Immature natural killer cell (primary cell): ENCODE measurements at places on chromosomes 11 and 22. TPM values are rescaled to one million over a fixed set of nuclear protein-coding genes. Genes with fewer than 3 reads are reported as not detected.

The BATF2 gene
- not detected for polyA plus RNA-seq

- H3K4me1 ChIP-seq, result peaks cover 49% of the 10 kb centered on the region
- H3K27me3 ChIP-seq, result peaks cover 6% of the 10 kb centered on the region
- H3K4me3 ChIP-seq, result no peak overlapping the region
- no peak for DNase-seq
These were observed 2.8 kb downstream of the PDXP start for GRCh38 chr22:37661160-37661924.

GRCh38 chr11:112789481-112789880, 171.7 kb upstream of the NCAM1 start:
- H3K27me3 ChIP-seq, result peaks cover 4% of the 10 kb centered on the region
- no peak overlapping the region for H3K27ac ChIP-seq
- no peaks in the 10 kb centered on the region for H3K36me3 ChIP-seq
- peaks cover 8% of the 10 kb centered on the region for H3K4me1 ChIP-seq
- H3K4me3 ChIP-seq, result no peak overlapping the region

DNA sequence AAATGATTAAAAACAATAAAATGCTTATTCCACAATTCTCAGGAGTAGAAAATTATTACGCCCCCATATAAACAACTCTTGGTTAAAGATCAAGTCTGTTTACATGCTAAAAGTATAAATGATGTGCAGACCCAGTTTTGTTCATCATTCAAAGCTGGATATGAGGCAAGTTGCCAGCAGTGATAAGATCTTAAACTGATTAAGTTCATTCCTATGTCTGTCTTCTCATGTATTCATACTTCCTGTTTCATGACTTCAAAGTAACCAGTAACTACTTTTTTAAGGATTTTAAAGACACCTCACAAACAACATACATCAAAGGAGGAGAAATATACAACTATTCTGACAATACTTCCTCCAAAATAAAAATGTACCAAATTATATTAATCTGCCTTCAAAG, 55.0 kb upstream of the ARHGAP32 start:
- H3K4me3 ChIP-seq, result no peak overlapping the region
- no peak overlapping the region for H3K27ac ChIP-seq
- no peak for DNase-seq

The OOSP4B gene
- not detected for polyA plus RNA-seq

DNA sequence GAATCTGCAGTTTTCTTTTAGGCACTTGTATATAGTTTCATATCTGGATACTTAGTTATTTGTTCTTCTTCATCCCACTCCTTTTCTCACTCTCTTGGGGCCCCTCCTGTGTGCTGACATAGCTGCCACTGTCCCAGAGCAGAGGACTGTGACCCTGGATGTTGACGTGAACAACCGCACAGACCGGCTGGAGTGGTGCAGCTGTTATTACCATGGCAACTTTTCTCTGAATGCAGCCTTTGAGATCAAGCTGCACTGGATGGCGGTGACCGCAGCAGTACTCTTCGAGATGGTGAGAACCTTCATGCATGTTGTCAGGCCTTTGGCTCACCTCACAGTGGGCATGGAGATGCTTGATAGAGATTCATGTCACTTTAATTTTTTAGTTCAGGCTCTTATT, 50.9 kb upstream of the YWHAH start:
- no peak overlapping the region for H3K4me3 ChIP-seq
- no peak overlapping the region for H3K27ac ChIP-seq
- H3K36me3 ChIP-seq, result peaks cover 38% of the 10 kb centered on the region

The LRRN4CL gene
- not detected for polyA plus RNA-seq

DNA sequence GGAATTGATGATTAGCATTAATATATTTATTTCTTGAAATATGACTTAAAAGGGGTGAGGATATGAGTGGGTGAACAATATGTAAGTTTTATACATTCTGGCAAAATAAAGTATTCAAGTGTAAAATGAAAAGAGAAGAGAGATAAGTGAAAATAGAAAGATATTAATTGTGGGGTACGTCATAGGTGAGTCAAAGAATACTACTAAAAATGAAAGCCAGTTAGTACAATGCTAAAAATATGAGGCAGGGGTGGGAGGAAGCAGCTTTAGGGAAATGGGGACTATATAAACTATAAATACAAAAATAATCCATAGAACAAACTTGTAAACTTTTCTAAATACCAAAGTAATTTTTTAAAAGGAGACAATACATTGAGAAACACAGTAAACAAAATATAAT, 661.4 kb downstream of the CNTN5 start:
- H3K36me3 ChIP-seq, result no peaks in the 10 kb centered on the region
- no peak for DNase-seq
- no peak overlapping the region for H3K4me3 ChIP-seq
- no peak overlapping the region for H3K27ac ChIP-seq
- H3K4me1 ChIP-seq, result no peaks in the 10 kb centered on the region

The F2 gene
- polyA plus RNA-seq, result not detected

GRCh38 chr22:30636226-30637077, 871 bp downstream of the SLC35E4 start:
- peak overlapping the region; percentile 84 for H3K4me3 ChIP-seq
- H3K36me3 ChIP-seq, result peaks cover 4% of the 10 kb centered on the region

DNA sequence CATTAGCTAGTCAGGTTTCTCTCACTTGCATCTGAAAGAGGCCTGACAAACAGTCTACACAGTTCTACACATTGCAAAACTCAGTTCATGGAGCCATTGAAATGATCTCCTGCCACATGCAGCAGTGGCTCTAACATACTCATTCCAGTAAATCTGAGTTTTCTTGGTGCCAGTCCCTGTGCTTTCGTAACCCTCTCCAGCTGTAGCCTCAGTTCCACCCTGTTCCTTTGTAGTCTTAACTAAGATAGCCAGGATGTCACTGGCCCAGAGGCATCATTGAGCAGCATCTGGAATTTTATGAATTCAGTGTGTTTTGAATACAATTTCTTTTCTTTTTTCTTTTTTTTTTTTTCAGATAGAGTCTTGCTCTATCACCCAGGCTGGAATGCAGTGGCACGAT, 37.4 kb upstream of the ZBED5 start:
- H3K27ac ChIP-seq, result no peak overlapping the region
- DNase-seq, result no peak
- no peaks in the 10 kb centered on the region for H3K4me1 ChIP-seq
- no peaks in the 10 kb centered on the region for H3K36me3 ChIP-seq

DNA sequence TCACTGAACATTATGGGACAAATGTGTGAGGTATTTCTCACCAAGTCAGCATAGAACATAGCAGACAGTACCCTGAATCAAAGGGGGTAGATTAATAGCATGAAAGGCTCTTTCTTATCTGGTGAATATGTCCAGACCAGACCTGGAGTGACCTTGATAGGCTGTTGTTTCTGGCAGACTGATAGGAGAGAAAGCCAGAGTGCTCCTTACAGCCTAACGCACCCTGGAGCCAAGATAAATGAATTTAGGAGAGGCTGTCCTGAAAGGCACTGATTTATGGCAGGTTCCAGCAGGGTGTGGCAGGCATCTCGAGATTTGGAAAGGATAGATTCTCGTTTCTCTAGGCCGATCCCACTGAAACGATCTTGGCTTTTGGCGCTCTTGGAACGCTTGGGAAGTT, 204.6 kb downstream of the DBX1 start:
- H3K36me3 ChIP-seq, result no peaks in the 10 kb centered on the region
- H3K27me3 ChIP-seq, result peaks cover 3% of the 10 kb centered on the region
- no peak for DNase-seq
- H3K4me1 ChIP-seq, result peaks cover 9% of the 10 kb centered on the region
- no peak overlapping the region for H3K4me3 ChIP-seq
- no peak overlapping the region for H3K27ac ChIP-seq

- no peaks in the 10 kb centered on the region for H3K4me1 ChIP-seq
- H3K4me3 ChIP-seq, result no peak overlapping the region
- H3K36me3 ChIP-seq, result no peaks in the 10 kb centered on the region
These were observed 91.5 kb downstream of the CELSR1 start for GRCh38 chr22:46445771-46446420.

GRCh38 chr22:17700778-17701177, 62.2 kb downstream of the BCL2L13 start:
- no peak overlapping the region for H3K4me3 ChIP-seq
- H3K4me1 ChIP-seq, result peaks cover 12% of the 10 kb centered on the region
- H3K36me3 ChIP-seq, result no peaks in the 10 kb centered on the region

- H3K36me3 ChIP-seq, result no peaks in the 10 kb centered on the region
- no peak for DNase-seq
- H3K4me3 ChIP-seq, result no peak overlapping the region
These were observed 22.6 kb downstream of the ARHGEF17 start for GRCh38 chr11:73330569-73331093.

DNA sequence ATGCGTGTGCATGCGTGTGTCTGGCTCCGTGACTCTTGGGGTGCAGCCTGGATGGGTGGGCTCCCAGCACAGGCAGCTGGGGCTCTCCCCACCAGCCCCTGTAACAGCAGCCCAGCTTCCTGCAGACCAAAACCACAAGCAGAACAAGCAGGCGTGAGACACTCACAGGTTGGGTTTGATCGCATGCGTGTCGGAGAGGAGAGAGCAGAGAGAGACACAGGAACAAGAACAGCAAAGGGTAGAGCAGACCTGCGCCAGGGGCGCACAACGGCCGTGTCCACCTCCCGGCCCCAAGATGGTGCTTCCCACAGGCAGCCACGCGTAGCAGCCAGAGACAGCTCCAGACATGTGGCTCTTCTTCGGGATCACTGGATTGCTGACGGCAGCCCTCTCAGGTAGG, at the start of gene CD6:
Gene CD6, plus strand, starts transcription at position 161 of the 400 bp plus-strand sequence. Its CDS starts 186 bp downstream, at position 347.
- H3K27ac ChIP-seq, result peak within 1 kb of the TSS; percentile 78
- peak within 1 kb of the TSS; percentile 95 for H3K4me3 ChIP-seq
- H3K36me3 ChIP-seq, result peaks cover 8% of the 10 kb centered on the region
- H3K4me1 ChIP-seq, result peaks cover 47% of the 10 kb centered on the region
- DNase-seq, result peak; percentile 60

The GDPD4 gene
- polyA plus RNA-seq, result not detected

DNA sequence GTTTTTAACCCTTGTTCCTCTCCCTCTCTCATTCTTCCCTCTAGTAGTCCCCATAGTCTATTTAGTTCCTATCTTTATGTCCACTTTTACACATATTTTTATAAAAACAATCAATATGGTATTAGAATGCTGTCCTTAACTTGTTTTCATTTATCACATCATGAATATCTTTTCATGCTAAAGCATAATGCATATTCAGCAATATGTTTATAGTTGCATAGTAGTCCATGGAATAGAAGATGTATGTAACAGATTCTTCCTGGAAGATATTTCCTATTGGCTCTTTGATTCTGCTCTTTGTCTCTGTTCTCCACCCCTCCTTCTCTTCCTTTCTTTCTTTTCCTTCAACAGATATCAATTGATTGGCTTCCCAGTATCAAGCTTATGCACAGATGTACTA, 1047.1 kb upstream of the TENM4 start:
- H3K4me3 ChIP-seq, result no peak overlapping the region
- H3K36me3 ChIP-seq, result peaks cover 4% of the 10 kb centered on the region
- no peaks in the 10 kb centered on the region for H3K27me3 ChIP-seq
- H3K27ac ChIP-seq, result no peak overlapping the region
- DNase-seq, result no peak
- no peaks in the 10 kb centered on the region for H3K4me1 ChIP-seq

The MS4A8 gene
- not detected for polyA plus RNA-seq

The FUT4 gene
- 1.4 TPM for polyA plus RNA-seq

GRCh38 chr22:30301995-30302809, 12.9 kb upstream of the CASTOR1 start:
- no peak for DNase-seq
- H3K4me3 ChIP-seq, result peak overlapping the region; percentile 57
- peaks cover 11% of the 10 kb centered on the region for H3K36me3 ChIP-seq

The PATE1 gene
- not detected for polyA plus RNA-seq

DNA sequence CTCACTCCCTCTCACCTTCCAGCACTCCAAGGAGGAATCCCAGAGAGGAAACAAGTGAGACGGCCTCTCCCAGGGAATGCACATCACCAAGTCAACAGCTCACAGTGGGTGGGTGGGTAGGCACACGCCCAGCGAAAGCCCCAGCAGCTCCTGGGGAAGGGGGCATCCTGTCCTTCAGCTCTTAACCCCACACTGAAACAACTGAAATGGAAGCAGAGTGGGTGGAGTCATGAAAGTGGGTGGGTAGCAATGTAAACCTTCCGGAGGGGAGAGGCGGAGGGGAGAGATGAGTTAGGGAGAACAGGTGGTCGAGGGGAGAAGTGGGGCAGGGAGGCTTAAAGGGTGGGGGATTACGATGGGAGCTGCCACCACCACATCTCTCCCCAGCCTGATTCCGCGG, 5.4 kb downstream of the MCHR1 start:
- H3K36me3 ChIP-seq, result no peaks in the 10 kb centered on the region
- H3K27ac ChIP-seq, result no peak overlapping the region
- no peaks in the 10 kb centered on the region for H3K4me1 ChIP-seq
- H3K27me3 ChIP-seq, result peaks cover 14% of the 10 kb centered on the region
- DNase-seq, result no peak

The OR2AG2 gene
- not detected for polyA plus RNA-seq

DNA sequence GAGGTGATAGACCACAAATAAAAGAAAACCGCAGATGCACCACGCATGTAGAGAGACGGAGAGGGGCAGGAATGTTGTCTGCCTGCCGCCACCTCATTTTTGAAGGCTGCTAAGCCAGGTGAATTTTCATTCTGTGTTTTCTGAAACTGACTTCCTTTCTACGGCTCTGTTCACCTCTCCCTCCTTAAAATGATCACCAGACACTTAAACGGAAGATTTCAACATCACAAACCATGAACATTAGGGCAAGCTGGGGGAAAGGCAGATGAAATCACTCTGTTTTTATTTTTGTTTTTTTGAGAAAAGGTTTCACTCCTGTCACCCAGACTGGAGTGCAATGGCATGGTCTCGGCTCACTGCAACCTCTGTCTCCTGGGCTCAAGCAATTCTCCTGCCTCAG, 232.4 kb downstream of the MIAT start:
- no peak overlapping the region for H3K27ac ChIP-seq
- no peaks in the 10 kb centered on the region for H3K4me1 ChIP-seq
- H3K27me3 ChIP-seq, result peaks cover 8% of the 10 kb centered on the region
- no peak for DNase-seq

GRCh38 chr11:117685566-117685965, 111.5 kb downstream of the DSCAML1 start:
- H3K27ac ChIP-seq, result no peak overlapping the region
- H3K36me3 ChIP-seq, result no peaks in the 10 kb centered on the region
- H3K27me3 ChIP-seq, result peaks cover 6% of the 10 kb centered on the region
- H3K4me3 ChIP-seq, result no peak overlapping the region

GRCh38 chr11:34274712-34275398, 83.0 kb downstream of the ABTB2 start:
- no peaks in the 10 kb centered on the region for H3K27me3 ChIP-seq
- H3K36me3 ChIP-seq, result no peaks in the 10 kb centered on the region
- no peak overlapping the region for H3K27ac ChIP-seq
- H3K4me1 ChIP-seq, result no peaks in the 10 kb centered on the region

The VWA5A gene
- 11.2 TPM for polyA plus RNA-seq
